ENCODE measurements at places on chromosomes 2 and 18.

DNA sequence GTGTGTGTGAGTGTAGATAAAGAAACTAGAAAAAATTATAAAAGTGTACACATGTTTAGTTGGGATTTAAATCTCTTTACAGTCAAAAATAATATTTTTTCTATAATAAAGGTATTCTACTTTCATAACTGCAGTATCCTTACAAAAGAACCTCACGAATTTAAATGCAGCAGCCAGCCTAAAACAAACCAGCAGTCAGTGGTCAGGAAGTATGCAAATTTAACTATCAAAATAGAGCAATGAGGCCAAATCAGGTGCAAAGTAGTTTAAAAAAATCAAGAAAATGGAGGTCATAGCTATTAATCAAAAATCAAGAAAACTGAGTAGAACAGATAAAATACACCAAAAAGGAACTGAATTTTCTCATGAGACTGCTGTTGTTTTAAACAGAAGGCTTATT is 407.1 kb downstream of the CDH19 start:
- DNase-seq, result no peak

DNA sequence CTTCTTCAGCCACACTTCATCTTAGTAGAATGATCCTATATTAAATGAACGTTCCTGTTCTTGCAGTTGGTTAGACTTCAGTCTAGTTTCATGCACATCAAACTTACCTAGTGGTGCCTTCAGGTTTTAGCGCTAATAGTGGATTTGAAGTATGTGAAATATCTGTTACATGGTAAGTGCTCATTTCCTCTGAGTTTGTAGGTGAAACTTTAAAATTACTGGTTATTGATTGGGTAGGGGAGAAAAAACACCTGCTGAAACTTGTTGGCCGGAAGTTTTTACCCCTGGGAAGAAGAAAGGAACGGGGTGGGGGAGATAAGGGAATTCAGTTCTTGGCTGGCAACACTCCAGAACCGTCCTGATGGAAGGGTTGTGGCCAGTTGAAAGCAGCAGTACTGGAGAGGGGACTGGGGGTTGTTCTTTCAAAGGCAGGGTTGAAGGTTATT is 112.8 kb downstream of the SPTBN1 start:
- no peak for DNase-seq

GRCh38 chr2:239193401-239193811 is 207.4 kb downstream of the HDAC4 start:
- DNase-seq, result no peak

DNA sequence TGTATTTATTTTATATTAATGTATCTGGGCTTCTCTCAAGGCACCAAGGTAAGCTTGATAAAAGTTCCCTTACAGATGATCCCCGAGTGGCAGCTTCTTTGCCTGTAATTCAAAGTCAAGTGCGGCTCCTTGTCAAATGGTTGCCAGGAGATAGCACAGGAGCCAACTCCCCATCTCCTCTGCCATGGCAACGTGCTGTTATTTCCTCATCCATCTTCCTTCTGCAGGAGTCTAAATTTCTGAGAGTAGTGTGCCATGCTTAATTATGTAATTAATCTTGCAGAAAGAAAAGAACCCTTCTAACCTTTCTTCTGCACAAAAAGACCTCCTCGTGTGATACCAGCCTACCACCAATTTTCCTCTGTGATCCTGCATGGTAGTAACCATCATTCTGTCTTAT is 46.2 kb upstream of the ACMSD start:
- no peak for DNase-seq

- DNase-seq, result no peak
Measured at GRCh38 chr18:25038261-25038660, 313.7 kb downstream of the ZNF521 start.

DNA sequence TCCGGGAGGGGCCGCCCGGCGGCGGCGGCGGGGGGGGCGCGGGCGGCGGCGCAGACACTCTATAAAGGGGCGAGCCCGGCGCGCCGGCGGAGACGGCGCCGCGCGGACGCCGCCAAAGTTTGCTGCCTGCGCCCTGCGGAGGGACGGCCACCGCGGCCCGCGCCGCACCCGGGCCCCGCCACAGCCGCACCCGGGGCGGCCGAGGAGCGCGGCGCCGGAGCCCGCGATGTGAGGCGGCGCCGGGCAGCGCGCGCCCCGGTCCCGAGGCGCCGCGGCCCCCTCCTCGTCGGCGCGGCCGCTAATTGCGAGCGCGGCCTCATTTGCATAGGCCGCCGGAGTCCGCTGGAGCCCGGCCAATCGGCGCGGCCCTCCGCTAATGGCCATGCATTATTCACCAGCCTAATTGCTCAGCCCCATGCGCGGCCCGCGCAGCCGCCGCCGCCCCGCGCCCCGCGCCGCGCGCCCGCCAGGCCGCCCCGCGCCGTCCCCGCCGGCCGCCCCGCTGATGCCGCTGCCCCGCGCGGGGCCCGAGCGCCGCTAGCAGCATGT is at the start of gene SALL3:
SALL3 (plus strand) TSS at position 89 of the 549 bp plus-strand sequence; CDS start at position 546, 457 bp downstream.
- DNase-seq, result no peak

- no peak for DNase-seq
Measured at GRCh38 chr18:26091047-26091630, 726 bp upstream of the SS18 start.

GRCh38 chr18:36186461-36187192 is 670 bp upstream of the MOCOS start:
- no peak for DNase-seq

DNA sequence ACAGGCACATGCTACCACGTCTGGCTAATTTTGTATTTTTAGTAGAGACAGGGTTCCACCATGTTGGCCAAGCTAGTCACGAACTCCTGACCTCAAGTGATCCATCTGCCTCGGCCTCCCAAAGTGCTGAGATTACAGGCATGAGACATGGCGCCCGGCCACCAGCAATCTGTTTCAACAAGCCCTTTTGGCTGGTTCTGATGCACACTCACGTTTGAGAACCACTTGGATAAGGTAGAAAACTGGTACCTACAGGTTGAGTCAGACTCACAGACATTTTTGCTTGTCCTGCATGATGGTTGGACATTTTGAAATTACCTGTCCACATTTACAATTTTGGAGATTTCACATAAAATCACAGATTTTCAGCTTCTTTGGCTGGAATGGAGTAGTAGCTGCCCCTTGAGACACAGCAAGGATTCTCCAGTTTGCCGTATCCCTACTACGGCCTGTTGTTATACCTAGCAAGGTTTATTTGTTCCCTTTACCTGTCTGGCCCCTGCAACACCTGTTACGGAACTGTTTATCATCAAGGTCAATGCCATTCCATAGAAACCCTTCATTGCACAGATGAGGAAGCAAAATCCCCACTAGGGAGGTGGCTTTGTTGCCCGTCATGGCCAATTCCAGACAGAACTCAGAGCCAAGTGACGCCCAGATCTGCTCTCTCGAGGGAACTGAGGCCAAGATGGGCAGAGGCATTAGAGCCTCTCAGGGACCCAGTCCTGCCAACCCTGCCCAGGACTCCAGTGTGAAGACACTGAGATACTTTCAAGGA is 31.4 kb upstream of the IGFBP2 start:
- DNase-seq, result no peak

Data from astrocyte of the spinal cord (primary cell).